NCI-H460 (cell line): ENCODE measurements at places on chromosomes 5 and 9. TPM values are rescaled to one million over a fixed set of nuclear protein-coding genes. Genes with fewer than 3 reads are reported as not detected.

DNA sequence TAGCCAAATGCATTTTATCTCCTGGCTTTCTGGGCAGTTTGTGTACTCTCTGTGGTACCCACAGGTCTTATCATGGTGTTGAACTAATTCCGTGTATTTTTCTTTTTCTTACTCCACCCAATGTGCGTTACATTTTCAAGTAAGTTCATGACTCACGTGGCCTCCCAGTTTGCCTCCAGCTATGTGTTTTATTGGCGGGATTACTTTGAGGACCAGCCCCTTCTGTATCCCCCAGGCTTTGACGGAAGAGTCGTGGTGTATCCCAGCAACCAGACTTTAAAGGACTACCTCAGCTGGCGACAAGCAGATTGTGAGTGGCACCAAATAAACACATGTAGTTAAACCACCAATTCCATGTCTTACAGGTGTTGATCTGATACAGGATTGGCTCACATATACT, 3.2 kb downstream of the THG1L start:
- no peak for DNase-seq

GRCh38 chr9:85984457-85984856, 43.5 kb downstream of the NAA35 start:
- DNase-seq: no peak

DNA sequence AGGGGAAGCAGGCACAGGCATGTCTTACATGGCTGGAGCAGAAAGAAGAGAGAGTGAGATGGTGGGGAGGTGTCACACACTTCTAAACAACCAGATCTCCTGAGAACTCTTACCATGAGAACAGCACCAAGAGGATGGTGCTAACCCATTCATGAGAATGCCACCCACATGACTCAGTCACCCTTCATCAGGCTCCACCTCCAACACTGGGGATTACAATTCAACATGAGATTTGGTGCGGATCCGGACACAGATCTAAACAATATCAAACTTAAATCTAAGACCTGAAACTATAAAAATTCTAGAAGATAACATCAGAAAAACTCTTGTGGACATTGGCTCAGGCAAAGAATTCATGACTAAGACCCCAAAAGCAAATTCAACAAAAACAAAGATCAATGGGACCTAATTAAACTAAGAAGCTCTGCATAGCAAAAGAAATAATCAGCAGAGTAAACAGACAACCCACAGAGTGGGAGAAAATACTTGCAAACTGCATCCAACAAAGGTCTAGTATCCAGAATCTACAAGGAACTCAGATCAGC, 65.4 kb downstream of the SPATA31C2 start:
- DNase-seq: no peak

- DNase-seq: no peak
Measured at GRCh38 chr9:94507531-94508258, 47.2 kb upstream of the PCAT7 start.

GRCh38 chr5:132207778-132208177, 19.9 kb downstream of the P4HA2 start:
- no peak for DNase-seq

- DNase-seq: no peak
Measured at GRCh38 chr5:77937015-77937908, 161.1 kb upstream of the TBCA start.

GRCh38 chr9:114696814-114697544, 15.0 kb upstream of the TEX48 start:
- DNase-seq: no peak

DNA sequence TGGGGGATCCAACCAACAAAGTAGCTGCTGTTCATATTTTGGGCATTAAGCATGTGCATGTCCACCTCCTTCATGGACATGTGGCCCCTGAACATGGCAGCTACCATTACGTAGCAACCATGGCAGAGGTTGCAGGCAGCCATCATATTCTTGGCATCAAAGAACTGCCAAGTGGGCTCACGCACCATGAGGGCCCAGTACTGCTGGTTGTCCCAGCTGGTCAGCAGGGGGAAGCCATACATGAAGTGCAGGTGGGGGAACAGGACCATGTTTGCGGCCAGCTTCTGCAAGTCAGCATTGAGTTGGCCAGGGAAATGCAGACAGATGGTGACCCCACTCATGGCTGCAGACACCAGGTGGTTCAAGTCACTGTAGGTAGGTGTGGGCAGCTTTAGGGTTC, 9.5 kb downstream of the MTAP start:
- DNase-seq: no peak

DNA sequence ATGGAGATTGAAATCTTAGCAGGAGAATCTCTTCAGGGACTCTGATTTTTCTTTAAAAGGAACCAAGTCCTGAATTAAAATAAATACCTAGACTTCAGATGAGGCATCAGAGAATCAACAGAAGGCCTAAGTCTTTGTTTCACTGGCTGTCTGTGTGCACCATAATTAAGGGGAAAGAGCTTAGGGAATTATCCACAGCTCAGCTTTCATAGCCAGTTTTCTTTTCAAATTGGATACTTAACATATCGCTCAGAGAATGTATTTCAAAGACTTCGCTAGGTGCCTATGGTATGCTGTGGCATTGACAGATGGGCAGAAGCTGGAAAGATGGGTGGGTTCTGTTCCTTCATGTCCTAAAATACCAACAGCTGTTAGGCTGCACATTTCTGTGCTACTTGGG, 325.8 kb downstream of the TMEM38B start:
- DNase-seq: no peak

GRCh38 chr5:60497706-60498500, 202.1 kb downstream of the DEPDC1B start:
- DNase-seq: no peak

DNA sequence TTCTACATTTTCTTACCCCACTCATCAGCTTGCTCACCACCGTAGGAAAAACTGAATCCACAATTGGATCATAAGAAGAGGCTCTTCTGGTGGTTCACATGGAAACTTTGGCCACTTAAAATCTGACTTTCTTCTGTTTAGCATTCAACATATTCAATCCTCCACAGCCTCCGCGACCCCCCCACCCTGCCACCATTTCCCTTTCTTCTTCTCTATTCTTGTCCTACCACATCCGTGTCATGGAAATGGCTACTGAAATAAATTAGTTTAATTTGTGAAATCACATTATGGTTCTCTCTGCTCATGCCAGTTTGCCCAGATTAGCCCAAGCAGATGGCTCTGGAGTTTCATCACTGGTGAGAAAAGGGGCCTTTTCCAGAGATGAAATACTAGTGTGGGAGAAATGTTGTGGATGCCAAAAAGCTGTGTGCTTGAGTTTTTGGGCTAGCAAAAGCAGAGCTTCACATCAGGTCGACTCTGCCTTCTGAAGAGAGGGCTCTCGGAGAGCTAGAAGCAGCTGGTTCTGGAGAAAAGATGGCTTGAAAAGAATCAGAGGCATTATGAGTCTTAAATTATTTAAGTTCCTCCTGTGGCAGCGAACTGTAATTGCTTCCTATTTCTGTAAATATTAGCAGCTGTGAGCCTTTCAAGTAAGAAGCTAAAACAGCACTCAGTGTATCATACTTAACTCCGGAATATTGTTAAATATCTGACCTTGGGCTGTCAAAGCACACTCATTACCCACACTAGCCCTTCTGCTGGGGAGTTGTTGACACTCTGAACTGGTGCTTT, 107.1 kb downstream of the MAT2B start:
- DNase-seq: no peak

DNA sequence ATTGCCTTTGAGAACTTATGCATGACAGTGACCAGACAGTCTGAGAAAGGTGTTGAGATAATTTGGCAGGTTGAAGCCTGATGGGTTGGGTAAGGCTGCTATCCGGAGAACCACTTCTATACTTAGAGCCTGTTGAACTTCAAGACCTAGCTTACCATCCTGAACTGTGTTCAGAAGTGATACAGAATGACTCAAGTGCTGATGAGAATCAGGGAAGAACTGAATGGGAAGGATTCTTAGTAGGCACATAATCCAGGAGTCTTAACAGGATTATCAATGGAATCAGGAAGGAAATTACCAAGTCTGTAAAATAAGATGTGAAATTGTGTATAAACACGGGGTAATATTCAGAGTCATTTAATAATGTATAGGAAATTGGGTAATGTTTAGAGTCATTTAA, 9.0 kb upstream of the PAPPA start:
- no peak for DNase-seq

The SEMA6A gene
- total RNA-seq: 0.32 and 0.94 TPM in 2 replicates

The FAM200C gene
- total RNA-seq: 4.9 and 6.2 TPM in 2 replicates

The SLCO6A1 gene
- total RNA-seq: not detected in 2 replicates

The ZNF366 gene
- total RNA-seq: not detected in 2 replicates

The PCDHA8 gene
- total RNA-seq: 0.05 TPM in 1 of 2 replicates, not detected in the other

The PRELID2 gene
- total RNA-seq: 32.1 and 40.0 TPM in 2 replicates

The IL9 gene
- not detected in 2 replicates for total RNA-seq

The FBP2 gene
- total RNA-seq: not detected in 2 replicates
